Transverse colon (tissue), 4 donors: ENCODE measurements at places on chromosomes 11 and 22. TPM values are rescaled to one million over a fixed set of nuclear protein-coding genes. Genes with fewer than 3 reads are reported as not detected.

DNA sequence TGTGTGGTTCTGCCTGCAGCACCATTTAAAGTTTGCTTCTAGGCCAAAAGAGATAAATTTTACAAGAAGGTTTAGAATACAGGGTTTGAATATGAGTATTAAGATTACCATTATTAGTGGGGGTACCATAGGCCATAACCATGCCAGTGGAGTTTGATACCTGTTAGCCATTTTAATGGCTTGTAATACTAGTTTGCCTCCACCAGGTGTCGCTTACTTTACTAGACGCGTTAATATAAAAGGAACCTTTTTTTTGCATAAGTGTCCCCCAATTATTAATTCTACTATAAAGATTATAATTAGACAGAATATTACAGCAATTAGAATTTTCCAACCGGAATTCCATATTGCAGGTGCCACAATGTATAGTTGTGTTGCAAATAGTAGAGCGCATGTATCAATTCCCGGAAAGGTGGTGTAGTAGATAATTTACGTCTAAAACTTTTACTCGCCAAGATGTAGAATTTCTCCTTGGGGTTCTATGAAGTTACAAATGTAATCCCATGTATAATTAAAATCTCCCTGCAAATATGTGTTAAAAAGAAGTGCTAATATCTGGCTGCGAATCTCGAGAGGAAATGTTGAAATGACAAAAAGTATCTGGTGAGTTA lies 16.1 kb downstream of the MS4A6E start:
- no peak for DNase-seq

DNA sequence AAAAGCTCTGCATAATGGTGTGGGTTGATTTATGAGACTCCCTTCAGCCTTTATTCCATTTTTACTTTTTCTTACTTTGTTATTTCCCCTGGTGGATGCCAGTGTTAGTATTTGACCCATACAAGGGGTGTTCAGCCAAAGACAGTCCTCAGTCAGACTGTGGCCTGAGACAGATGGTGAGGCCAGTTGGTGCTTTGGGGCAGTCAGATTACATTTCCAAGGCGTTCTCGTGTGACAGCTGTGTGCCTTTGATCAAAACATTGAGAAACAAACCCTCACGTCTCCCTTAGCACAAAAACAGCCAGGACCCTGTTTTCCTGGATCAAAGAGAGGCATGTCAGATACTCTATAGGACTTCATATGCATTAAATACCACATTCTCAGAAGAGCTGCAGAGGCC lies 31.3 kb upstream of the SLN start:
- DNase-seq = no peak

DNA sequence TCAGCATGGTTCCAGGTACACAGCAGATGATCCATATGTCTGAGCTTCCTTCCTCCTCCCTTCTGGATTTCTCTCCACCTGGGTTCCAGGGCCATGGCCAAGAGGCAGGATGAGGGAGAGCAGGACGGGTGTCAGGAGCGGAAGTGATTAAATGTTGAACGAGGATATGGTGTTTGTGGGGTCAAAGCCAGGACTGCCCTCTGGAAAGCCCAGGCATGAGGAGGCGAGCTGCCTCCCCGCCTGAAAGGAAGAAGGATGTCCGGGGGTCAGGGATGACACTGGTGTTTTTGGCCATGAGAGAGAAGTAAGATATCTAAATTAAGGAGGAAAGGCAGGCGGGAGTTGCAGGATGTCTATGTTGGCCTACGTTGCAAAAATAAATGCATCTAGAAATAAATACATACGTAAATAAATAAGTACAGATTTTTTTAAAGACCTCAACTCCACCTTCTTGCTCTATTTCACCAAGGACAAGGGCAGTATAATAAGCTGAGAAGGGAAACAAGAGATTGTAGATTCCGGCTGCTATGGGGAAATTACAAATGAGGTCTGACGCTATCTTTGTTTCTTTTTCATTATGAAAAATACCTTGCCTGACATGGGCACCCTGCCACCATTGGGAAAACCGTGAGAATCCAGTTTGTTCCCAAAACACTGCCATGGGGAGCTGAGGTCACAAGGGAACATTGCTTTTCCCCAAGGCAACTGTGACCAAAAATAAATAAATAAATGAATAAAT lies 27.6 kb upstream of the LIPT2 start:
- DNase-seq = no peak

DNA sequence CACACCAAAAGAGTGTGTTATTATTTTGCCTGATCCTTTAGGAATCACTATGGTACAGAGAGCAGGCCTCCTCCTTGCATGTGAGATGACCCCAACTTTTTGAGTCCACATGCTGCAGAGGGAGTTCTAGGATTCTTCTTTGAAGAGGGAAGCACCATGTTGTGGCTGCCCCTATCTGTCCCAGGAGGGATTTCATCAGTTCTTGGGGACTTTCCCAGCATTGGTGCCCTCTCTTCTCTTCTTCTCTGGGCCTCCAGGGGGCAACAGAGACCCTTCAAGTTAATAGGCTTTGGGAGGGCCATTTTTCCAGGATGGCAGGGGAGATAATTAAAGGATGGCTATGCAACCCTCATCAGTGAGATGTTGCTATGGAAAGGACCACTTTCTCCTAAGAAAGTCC lies 3.6 kb downstream of the MMP1 start:
- no peak for DNase-seq

DNA sequence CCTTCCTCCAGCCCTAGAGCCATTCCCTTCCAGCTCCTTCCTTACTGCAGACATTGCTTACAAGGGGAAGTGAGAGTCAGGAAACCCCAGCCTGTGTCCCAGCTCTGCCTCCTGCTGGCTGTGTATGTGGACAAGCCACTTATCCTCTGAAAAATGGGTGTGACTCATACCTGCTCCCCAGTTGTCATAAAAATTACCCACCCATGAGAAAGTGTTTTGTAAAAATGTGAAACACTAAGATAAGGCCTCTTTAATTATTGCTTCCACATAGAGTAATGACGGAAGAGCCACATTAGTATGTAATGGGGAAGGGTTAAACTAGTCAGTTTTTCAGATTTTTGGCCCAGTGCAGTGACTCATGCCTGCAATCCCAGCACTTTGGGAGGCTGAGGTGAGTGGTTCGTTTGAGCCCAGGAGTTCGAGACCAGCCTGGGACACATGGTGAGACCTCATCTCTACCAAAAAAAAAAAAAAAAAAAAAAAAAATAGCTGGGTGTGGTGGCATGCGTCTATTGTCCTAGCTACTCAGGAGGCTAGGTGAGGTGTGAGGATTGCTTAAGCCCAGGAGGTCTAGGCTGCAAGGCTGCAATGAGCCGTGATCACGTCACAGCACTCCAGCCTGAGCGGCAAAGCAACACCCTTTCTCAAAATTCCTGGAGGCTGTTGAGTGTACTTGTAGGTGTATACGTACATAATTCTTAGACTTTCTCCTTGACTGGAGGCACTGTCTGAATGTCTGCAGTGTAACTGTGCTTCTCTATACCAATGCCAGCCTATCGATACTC lies 84.9 kb downstream of the CTTN start:
- peak; percentile 28 for DNase-seq

- DNase-seq = no peak
Measured at GRCh38 chr11:96483374-96483955, 93.7 kb downstream of the JRKL start.

DNA sequence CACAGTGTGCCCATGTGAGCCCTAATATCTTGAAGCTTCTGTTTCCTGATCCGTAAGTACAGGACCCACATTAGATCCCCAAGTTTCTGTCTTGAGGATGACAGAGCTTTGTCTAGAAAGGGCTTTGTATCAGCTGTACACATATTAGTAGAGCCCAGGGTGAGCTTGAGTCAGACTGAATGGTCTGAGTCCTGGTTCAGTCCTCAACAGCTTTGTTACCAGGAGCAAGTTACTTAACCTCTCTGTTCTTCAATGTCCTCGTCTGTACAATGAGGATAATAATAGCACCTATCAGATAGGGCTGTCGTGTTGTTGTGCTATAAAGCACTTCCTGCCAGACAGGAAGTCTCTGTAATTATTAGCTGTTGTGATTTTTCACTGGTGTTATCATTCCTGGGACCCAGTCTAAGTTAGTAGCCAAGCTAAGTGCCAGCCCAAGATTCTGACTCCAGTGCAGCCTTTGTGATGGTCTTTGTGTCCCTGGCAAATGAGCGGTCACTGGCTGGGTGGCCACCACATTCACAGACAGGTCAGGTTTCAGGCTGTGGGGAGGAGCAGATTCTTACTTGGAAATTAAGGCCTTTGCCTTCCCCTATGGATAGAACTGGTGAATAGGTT lies 6.8 kb downstream of the TOM1 start:
- no peak for DNase-seq

Gene EHF
- total RNA-seq = 206 TPM

Gene SLC29A2
- total RNA-seq = 13.8 TPM

Gene CRYBB3
- not detected for total RNA-seq
